ENCODE measurements at places on chromosomes 7 and 10.

DNA sequence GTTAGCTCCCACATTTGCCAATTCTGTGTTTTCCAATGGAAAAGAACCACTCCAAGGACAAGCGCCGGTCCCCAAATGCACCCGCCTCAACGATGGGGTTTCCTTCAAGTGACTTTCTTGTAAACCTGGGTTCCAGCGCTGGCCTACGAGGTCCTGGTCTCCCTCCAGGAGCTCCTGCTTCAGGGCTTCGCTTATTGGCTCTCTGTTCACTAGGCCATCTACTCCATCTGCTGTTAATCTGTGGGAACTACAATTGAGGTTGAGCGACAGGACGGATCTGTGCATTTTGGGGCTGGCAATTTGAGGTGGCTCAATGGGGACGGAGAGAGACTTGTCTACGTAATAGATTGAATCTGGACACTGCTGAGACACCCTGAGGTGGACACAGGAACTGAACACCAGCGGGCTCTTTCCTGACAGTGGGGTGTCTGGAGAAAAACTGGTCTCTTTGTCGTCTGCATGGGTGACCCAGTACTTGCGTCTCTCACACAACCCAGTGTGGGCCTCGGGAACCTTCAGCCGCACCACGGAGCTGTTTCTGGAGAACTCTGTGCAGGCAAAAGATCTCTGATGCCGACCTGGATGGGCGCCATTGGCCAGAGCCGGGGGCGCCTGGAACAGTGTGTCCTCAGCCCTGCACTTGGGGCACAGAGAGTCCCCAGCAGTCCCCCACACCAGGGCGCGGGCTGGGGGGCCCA, 115.9 kb upstream of the ADAM12 start:
- DNase-seq, result peak; percentile 53

DNA sequence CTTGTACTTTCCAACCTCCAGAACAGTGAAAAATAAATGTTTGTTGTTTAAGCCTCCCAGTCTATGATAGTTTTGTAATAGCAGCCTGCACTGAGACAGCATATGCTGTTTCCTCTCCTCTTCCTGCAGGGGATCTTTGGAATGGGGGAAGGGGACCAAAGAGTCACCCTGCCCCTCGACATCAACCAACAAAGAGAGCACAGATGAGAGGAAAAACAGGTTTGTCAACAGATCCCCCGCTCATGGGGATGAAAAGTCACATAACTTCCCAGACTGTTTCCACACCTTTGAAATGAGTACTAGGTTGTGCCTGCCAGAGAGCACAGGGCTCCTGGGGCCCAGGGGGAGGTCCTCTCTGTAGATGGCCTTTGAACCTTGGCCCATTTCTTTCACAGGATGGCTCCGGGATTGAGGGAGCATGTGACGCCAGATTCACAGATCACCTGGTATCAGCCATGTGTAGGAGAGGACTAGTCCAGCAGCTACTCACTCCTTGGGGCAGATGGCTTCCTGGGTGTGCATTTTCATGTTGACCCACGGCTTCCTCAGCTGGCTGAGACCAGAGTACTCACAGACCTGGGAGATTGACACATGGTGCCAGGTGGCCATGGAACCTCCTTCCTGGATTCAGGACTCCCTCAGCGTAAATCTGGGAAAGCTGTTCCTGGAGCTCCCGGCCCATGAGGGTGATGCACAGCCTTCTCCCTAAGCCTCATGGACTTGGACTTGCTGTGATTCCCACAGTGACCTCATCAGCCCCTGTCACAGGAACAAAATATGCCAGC, 125.6 kb downstream of the CXCL12 start:
- no peak for DNase-seq

GRCh38 chr10:51700228-51700817, 928 bp upstream of the CSTF2T start:
- peak; percentile 66 for DNase-seq

DNA sequence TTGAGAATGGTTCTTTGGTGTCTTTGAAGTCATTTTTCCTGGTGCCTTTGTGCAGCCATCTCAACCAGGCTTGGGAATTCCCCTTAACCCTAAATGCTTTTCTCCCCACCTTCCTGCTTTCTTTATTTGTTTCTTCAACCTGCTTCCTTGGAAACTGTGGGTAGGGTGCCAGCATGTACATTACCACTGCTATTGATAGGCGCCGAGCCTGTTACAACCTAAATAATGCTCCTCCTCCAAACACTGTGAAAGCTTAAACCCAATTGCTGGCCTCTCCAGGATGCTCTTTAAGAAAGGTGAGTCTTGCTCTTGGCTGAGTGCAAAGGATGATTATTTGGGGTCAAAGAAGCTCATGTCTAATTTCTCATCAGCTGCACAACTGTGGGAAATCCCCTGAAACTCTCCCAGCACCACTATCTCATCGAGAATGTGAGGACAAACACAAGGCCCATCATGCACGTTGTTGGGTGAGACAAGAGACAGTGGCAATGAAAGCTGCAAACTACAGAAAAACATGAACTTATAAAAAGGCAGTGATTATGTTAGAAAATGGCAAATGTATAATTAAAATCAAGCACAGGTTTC, 285.5 kb upstream of the IGFBP3 start:
- DNase-seq, result no peak

DNA sequence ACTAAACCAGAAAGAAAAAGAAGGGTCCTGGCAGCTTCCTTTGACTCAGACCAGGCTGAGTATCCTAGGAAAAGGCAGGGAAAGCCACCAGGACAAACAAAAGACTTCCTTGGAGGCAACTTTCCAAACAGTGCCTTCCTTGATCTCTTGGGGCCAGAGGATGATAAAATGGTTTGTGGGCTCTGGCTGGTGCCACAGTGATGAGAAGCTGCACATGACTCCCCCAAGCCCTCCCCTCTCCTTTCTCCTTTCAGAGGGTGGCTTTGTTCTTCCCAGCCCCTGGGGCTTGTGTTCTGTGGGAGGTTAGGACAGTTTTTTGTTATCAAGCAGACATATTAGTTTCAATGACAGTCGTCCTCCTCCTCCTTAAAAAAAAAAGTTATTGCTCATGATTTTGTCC, 183.2 kb downstream of the SEM1 start:
- DNase-seq, result no peak

DNA sequence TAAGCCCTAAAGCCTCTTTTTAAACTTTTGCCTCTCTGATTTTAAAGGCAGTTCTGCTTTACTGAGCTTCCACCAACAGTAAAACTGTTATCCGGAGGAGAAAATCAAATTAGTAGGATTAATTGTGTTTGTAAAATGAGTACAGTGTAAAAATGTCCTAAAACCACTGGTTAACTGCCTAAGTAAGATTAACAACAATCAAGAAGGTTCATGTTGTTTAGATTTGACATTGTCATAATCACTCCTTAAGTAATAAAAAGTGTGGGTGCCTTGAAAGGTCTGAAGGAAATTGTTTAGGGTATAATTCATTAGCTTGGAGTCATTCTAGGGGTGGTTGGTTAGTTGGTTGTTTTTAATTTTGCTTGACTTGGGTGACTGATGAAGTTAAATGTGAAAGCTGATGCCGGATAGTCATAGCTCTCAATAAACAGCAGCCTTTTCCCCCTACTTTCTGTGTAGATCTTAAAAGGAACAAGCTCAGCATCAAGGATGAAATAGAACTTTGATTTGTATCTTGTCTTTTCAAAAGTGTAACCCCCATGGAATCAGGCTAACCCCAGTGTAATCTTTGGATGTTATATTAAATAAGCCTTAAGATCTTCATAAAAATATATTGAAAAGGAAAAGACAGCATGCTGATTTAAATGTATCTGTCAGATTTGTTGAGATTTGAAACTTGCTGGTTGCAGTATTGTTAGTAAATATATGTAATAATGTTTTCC, 148.3 kb downstream of the ARID5B start:
- DNase-seq, result no peak

GRCh38 chr7:33837356-33837851, 67.9 kb upstream of the BMPER start:
- DNase-seq, result no peak

- no peak for DNase-seq
Measured at GRCh38 chr10:100022403-100022802, 12.7 kb upstream of the DNMBP start.

- no peak for DNase-seq
Measured at GRCh38 chr7:1741751-1742554, 71.9 kb downstream of the ELFN1 start.

DNA sequence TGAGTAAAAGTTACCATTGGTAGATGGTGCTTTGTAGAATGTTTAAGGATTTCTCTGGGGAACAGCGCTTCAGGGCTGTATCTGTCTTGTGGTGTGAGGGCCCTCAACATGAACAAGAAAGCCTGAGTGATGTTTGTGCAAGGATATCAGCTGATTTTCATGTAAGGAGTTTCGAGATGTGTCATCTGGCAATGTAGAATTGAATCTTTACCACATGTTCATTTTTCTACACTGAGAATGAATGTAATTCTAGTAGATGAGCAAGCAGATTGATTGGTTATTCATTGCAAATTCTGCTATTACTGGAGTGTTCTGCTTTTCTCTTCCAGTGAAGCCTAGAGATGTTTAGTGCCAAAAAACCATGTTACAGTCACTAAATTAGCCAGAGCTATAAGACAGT, 87.7 kb downstream of the ST7 start:
- no peak for DNase-seq

Measured in left kidney (tissue), 8 donors.